Activated CD4-positive, alpha-beta T cell treated with anti-CD3 and anti-CD28 coated beads, Interleukin-2, amount 10 ng/mL, durations not matched to agents 7 days and 5 days (primary cell): ENCODE measurements at places on chromosomes 16 and 17.

DNA sequence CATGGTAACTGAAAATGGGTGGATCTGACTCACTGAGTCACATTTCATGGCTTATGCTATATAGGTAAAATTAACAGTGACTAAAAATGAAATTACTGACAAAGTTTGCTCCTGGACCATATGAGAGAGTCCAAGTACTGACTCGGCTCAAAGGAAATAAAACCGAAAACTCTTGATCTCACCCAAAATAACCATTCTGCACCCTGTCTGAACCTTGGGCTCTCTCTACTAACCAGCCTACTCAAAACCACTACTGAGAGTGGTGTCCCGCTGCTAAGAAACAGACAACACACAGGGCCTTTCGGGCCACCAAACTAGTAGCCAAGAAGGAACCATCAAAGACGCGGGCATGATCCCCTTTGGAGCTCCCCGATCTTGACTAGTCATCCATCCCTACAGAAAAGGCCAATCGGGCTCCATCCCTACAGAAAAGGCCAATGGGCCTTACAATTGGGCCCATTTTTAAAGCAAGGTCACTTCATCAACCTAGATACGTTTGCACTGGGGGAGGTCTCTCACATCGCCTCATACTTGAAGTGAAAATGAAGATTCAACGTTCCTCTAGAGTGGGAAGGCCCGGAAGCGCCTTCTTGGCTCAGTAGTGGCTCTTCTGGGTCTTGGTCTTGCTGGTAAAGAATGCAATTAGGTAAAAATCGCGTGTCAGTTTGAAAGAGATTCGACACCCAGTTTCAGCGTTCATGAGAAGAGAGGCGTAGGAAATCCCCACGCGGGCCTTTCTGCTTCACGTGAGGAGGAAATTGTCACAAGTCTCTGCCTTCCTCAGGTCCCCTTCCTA lies 720 bp upstream of the ZPBP2 start:
- H3K27ac ChIP-seq = peak overlapping the region; percentile 63
- H3K36me3 ChIP-seq = peaks cover 4% of the 10 kb centered on the region
- DNase-seq = peak; percentile 30
- H3K4me1 ChIP-seq = peaks cover 50% of the 10 kb centered on the region
- H3K4me3 ChIP-seq = peak overlapping the region; percentile 30

DNA sequence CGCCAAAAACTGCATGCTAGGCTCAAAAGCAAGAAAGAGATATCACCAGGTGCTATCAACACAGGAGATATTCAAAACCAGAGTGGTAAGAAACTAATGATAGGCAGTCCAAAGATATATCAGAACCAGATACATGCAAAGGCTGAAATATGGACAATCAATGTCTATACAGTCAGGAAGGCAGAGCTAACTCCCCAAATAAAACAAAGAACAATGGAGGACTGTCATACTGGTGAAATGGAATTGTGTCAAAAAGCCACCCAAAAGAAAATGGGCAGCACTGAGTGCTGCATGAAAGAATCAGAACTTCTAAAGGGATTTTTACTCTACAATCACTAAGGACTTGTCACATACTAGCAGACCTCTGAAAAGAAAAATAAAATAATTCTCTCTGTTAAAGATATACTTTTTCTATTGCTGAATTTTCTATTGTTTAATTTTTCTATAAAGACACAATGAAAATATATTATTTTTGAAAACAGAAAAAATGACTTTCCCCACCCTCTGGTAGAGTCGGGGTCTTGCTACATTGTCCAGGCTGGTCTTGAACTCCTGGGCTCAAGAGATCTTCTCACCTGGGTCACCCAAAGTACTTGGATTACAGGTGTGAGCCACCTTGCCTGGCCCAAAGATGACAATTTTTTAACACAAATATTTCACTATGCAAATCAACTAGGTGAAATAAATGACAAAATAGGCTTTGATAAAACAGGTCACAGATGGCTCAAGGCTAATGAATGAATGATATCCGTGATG lies 98.2 kb downstream of the USP32 start:
- no peak overlapping the region for H3K4me3 ChIP-seq
- no peaks in the 10 kb centered on the region for H3K4me1 ChIP-seq
- DNase-seq = no peak
- no peaks in the 10 kb centered on the region for H3K27me3 ChIP-seq
- peaks cover 15% of the 10 kb centered on the region for H3K36me3 ChIP-seq

DNA sequence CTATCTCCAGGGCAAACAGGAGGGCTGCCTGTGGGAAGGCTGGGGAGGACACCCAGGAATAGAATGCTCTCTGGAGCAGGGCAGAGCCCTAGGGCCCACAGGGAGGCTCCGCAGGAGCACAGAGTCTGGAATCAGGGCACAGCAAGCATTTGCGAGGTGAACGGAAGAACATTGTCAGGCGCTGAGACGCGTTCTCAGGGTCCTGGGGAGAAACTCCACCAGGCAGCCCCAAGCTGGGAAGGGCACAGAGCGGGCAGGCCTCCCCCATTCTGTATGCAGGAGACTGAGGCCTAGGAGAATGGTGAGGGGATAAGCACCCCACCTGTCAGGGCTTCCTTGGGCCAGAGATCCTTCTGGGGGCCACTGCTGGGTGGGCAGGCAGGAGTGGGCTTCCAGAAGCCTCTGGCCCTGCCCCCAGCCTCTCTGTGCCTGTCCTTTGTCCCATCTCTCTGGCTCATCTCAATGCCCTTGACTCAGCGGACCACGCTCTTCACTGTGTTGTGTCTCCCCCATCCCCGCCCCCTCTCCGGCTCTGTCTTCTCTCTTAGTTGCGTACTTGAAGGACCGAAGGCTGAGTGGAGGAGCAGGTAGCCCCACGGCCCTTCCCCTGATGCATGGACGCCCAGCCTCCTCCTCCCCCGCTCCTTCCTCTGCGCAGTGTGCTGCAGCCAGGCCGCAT lies 5.1 kb upstream of the SETD6 start:
- no peak overlapping the region for H3K4me3 ChIP-seq
- H3K36me3 ChIP-seq = peaks cover 2% of the 10 kb centered on the region
- no peak overlapping the region for H3K27ac ChIP-seq
- peaks cover 8% of the 10 kb centered on the region for H3K4me1 ChIP-seq

GRCh38 chr17:78857266-78857665 lies 16.7 kb upstream of the USP36 start:
- no peak overlapping the region for H3K4me3 ChIP-seq
- DNase-seq = no peak
- H3K27ac ChIP-seq = no peak overlapping the region

DNA sequence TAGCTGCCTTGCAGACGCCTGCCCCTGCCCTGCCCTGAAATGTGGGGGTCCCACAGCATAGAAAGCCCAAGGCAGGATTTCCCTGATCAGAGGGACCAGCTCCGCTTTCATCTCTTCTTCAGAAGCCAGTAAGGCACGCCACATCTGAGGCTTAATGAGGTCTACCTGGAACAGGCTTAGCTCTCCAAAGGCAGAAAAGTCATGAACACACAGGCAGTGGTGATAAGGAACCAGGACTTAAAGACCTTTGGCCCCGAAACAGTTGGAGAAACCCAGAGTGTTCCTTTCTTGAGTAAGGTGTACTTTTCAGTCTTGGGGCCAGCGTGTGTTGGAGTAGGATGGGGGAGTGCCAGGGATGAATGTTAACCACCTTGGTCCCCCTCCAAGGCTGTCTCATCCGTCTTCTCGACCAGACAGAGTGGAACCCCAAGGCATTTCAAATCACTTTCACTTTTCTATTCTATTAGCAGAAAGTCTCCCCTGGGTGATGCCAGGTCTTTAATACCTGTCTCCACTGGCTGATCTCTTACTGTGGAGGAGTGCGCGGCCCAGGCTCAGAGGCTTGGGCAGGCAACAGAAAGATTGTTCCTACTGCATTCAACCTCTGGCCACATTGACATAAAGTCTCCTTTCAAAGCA lies 43.9 kb downstream of the TMEM186 start:
- H3K4me1 ChIP-seq = no peaks in the 10 kb centered on the region
- H3K36me3 ChIP-seq = no peaks in the 10 kb centered on the region
- H3K27ac ChIP-seq = no peak overlapping the region
- DNase-seq = no peak
- H3K4me3 ChIP-seq = no peak overlapping the region
- no peaks in the 10 kb centered on the region for H3K27me3 ChIP-seq

DNA sequence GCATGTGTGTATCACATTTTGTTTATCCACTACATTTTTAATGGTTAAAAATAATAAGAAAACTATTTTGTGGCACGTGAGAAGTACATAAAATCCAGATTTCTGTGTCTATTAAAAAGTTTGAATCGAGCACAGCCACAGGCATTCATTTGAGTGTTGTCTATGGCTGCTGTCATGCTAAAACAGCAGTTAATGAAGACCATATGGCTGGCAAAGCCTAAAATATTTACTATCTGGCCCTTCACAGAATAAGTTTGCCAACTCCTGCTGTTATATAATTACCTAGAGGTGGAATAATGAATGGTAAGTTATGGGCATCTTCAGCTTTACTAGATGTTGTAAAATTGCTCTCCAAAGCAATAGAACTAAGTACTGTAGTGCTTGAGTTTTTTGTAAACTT lies 30.5 kb downstream of the TMEM98 start:
- peaks cover 22% of the 10 kb centered on the region for H3K27me3 ChIP-seq
- H3K4me3 ChIP-seq = no peak overlapping the region
- no peaks in the 10 kb centered on the region for H3K36me3 ChIP-seq
- no peak overlapping the region for H3K27ac ChIP-seq

- no peak for DNase-seq
- H3K36me3 ChIP-seq = peaks cover 39% of the 10 kb centered on the region
- H3K4me3 ChIP-seq = no peak overlapping the region
- H3K27ac ChIP-seq = no peak overlapping the region
- H3K27me3 ChIP-seq = no peaks in the 10 kb centered on the region
- peaks cover 46% of the 10 kb centered on the region for H3K4me1 ChIP-seq
Observed at GRCh38 chr16:8859913-8860881, 8.6 kb downstream of the CARHSP1 start.
